ENCODE measurements at places on chromosomes 6 and 20.
A peak's percentile ranks its signal among the peaks of the same experiment; 100 is the strongest.

- no peak for DNase-seq
Observed at GRCh38 chr6:155384321-155384952, 70.2 kb upstream of the TFB1M start.

DNA sequence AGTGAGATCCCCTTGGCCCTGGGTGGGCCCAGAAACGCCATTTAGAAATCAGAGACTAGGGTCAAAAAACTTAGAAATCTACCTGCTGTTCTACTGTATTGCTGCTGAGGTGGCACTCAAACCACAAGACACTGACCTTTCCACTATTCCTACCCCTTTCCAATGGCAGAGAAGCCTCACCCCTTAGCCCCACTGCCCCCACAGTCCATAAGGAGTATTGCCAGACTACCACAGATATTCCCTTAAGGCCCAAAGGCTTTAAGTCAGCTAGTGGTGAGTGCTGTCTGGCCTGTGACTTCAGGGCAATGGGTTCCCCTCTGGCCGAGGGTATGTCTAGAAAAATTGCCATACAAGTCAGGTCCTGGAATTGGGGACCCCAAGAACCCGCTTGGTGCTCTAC is 656.1 kb downstream of the COL12A1 start:
- DNase-seq: no peak

DNA sequence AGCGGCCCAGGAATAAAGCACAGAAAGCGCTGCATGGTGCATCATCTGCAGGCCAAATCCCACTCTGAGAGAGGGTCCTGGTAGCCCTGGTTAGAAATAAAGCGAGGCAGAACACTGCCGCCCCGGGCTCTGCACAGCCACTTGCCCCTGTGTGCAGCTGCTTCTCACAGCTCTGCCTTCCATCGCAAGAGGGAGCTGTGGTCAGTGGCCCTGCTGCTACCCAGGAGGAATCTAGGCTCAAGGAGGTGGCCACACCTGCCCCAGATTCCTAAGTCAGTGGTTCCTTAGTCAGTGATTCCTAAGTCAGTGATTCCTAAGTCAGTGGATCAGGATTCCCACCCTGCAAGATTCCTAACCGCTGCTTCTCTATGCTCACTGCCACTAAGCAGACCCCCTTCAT is 8.8 kb downstream of the CDH4 start:
- no peak for DNase-seq

GRCh38 chr20:53829724-53830521 is 236.3 kb upstream of the ZNF217 start:
- no peak for DNase-seq

DNA sequence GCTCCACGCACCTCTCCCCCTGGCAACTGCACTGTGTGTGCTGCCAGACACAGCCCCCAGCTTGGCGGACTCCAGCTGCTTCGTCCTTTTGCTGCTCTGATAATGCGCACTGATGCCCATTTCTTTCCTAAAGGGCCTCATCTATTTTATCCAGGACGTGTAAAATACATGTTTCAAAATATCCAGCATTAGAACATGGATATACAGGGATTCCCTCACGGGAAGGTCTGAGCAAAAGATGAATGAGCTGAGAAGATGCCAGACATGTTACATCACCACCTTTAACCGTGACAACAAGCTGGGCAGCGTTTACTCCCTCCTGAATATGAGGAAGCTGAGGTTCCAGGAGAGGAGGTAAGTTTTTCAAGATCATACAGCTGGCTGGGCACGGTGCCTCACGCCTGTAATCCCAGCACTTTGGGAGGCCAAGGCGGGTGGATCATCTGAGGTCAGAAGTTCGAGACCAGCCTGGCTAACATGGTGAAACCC is 32.8 kb downstream of the TNXB start:
- DNase-seq: no peak

DNA sequence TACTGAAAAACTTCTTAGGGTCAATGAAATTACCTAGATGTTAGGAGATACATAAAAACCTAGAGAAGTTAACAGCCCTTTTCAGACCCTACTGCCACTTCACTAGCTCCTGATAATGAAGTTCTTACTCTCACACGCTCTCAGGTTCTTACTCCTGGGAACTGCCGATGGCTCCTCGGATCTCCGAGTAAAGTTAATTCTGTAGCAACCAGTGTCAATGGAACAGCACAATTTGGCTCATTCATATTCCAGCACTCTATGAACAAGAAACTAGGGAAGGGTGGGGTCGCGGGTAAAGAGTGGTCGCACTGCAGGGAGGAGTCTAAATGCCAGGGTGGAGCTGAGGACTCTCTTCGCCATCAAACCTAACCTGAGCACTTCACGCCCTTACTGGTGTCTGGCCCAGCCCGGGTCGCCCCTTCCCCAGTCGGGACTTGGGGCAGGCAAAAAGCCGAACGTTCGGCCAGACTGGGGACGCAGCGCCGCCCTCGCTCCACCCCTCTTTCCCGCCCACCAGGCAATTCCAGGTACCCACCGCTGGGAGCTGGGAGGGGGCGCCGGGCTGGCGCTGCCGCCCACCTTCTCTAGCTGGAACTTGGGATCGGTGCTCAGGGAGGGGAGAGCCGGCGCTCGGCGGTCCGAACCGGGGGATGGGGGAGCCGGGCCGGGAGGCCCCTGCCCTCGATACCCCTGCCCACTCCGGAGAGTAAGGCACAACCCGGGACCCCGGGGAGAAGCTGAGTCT is 744 bp downstream of the RAB23 start:
- DNase-seq: peak; percentile 52

DNA sequence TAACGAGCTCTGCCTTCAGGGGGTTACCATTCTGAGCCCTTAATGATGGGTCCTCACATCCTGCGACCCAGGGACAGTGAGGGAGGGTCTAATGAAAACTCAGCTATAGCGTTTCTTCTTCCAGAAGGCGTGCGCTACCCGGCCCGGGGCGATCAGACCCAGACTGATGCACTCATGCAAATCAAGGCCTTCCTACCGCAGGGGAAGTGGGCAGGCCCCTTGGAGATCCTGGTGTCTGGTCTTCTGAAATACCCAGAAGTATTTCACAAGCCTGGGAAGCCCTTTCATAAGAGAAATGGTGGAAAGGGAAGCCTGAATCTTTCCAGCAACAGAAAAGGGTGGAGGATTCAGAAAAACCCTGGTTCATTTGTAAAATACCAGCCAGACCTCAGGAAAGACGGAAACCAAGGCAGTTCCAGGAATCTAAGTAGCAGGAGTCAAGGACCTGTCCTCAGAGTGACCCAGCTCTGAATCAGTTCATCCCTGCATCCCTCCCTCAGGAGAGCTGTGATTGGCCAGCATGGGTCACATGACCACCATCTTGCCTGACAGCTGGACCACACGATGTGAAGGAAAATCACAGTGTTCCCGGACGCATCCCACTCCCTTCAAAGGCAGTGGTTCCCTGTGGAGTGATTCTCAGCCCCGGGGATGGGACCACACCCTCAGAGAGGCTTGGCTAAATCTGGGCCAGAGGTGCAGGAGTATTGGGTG is 12.7 kb downstream of the BFSP1 start:
- DNase-seq: no peak

DNA sequence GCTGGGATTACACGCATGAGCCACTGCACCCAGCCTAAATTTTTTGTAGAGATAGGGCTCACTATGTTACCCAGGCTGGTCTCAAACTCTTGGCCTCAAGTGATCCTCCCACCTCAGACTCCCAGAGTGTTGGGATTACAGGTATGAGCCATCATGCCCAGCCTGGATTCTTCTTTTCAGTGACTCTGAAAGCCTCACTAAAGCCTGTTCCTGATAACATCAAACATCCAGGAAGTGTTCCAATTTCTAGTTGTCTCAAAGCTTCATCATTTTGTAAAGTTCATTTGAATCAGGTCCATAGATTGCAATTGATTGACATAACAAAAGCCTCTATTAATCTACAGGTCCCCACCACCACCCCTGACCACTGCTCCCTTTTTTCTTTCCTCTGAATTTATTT is 29.2 kb upstream of the CHMP4B start:
- no peak for DNase-seq

- DNase-seq: no peak
Observed at GRCh38 chr6:18168264-18168663, 13.0 kb downstream of the KDM1B start.

DNA sequence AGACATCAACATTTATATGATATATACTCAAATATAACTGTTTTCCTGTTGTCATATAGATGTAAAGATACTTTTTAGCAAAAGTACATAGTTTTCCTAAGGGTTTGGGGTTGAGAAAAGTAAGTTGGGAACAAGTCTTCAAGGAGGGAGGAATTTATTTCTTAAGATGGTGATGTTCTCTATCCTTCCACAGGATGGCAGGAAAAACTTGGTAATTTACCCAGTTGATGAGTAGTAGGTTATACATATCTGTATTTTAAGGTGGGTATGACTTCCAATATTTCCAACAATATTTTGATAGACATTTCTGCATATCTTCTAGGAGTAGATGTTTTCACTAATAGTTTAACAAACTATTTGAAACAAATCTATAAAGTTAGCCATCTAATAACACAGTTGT is 254.4 kb downstream of the RIMS1 start:
- no peak for DNase-seq

DNA sequence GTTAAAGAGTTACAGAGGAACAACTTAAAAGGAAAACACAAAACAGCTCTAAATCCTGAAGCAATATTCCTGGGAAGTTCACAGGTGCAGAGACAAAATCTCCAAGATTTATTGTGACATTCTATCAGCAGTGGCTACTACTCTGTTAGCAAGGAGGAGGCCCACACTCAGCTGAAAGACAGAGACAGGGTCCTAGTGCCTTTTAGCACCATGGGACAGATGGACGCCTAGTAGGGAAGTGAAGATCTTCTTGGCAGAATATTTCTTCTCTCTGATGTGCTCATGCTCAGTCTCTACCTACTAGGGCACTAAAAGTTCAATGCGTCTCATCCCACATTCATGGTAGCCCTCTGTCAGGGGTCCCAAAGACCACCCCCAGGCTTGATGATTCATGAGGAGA is 133.4 kb downstream of the LAMP5 start:
- no peak for DNase-seq

- DNase-seq: no peak
Observed at GRCh38 chr6:53792016-53792415, 2.8 kb upstream of the LRRC1 start.

GRCh38 chr6:93120154-93120742 is 299.1 kb downstream of the EPHA7 start:
- no peak for DNase-seq

- no peak for DNase-seq
Observed at GRCh38 chr6:39962831-39963230, 28.6 kb upstream of the MOCS1 start.

- no peak for DNase-seq
Observed at GRCh38 chr6:105789935-105790334, 296.2 kb upstream of the PRDM1 start.

DNA sequence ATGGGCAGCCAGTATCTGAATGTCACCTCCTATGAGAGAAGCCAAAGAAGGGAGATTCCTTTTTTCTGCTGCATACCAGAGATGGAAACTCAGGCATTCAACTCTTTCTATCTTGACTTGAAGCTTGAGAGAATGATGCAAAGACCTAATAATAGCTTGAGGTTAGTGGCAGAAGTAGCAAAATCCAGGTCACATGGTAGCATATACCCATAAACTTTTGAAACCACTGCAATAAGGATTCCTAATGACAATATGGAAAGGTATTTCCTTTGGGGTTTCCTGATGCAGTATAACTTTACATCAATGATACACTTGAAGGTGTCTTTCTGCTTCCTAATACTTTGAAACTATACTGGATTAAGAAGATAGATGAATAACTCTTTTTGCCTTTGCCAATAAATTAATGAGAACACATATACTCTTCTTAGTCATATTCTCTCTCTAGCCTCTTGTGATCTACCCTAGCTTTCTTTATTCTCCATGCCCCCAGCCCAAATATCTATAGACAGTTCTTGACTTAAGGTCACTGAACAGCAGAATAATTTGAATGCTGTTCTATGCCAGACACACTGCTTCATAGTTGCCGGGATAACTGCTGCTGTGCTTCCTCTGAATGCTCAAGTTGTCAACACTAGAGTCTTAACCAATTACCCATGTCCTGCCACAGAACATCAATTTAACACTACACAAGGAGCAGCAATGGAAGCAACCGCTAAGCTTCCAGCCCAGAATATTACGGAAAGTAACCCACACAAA is 155.5 kb upstream of the SIM1 start:
- no peak for DNase-seq

Measured in activated T-cell treated with anti-CD3 and anti-CD28 coated beads, Interleukin-2, amount 50 U/mL, for 72 hours (primary cell).